NCI-H446 (cell line): ENCODE measurements at places on chromosomes 12 and 14.
A peak's percentile ranks its signal among the peaks of the same experiment; 100 is the strongest.

GRCh38 chr14:94498215-94498614, 11.1 kb downstream of the SERPINA12 start:
- no peak for DNase-seq

DNA sequence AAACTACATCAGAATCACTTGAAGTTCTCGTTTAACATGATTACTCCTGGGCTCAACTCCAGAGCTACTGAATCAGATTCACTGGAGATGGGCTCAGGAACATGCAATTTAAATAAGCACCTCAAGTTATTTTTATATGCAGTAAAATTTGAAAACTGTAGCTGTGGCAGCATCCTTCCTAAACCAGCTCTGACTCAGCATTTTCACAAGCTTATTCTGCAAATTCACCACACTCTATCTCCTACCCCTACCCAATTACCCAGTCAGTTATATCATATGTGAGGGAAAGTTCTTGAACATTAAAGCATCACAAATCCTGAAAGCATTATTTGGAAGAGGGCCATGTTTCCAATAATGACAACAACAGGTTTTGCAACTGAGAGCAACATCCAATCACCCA, 24.2 kb upstream of the LRRC9 start:
- DNase-seq, result no peak

- no peak for DNase-seq
These were observed 22.9 kb downstream of the DICER1 start for GRCh38 chr14:95134304-95134933.

GRCh38 chr12:26773313-26774104, 59.5 kb downstream of the ITPR2 start:
- no peak for DNase-seq

GRCh38 chr12:70598467-70599193, 38.6 kb downstream of the PTPRB start:
- DNase-seq, result no peak

DNA sequence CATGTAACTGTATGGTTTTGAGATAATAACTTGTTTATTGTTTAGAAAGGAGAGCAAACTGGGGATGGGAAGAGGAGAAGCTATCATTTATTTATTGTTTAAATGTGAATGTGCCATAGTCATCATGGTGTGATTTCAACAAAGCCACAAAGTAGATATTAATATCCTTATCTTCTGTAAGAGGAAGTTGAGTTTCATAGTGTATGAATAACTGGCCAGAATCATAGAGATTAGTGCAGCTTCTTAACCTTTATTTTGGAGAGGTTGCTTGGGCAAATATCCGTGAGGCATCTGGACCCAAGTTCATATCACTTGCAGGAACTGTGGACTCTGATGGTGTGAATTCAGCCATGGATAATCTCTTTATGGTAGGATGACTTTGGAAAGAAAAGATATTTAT, 26.8 kb upstream of the LYZ start:
- no peak for DNase-seq

DNA sequence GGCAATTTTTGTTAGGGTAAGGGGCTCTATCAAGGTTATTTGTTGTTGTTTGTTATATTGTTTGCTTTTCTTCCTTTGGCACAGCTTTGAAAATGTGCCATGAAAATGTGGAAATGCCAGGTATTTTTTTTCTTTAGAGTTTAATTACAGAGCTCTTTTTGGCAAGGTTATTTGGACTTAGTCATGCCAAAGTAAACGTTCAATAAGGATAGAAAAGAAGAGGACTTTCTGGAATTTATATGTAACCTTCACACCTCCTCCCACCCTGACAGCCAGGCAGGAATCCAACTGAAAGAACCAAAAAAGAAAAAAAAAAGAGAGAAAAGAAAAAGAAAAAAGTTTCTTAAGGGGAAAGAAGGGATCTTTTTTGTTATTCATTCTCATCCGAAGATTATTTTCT, 217.8 kb downstream of the KITLG start:
- no peak for DNase-seq

GRCh38 chr12:113197518-113198077, 12.1 kb downstream of the RITA1 start:
- DNase-seq, result no peak

DNA sequence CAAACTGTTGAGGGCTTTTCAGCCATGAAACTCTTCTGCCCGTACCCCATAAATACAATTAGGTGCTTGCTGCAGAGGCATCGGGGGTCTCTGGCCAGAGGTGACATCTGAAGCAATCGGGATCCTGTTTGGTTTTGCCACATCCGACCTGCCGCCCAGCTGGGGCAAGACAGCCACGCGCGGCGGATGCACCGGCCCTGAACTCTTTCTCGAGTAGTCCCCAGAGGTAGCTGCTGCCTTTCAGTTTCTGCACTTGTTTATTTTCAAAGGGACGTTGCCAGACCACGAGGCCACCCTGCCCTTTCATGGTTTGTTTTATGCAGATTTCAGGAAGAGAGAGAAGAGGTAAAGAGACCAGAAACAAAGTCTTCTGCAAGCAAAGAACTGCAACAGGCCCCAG, 10.6 kb upstream of the MLXIP start:
- no peak for DNase-seq

DNA sequence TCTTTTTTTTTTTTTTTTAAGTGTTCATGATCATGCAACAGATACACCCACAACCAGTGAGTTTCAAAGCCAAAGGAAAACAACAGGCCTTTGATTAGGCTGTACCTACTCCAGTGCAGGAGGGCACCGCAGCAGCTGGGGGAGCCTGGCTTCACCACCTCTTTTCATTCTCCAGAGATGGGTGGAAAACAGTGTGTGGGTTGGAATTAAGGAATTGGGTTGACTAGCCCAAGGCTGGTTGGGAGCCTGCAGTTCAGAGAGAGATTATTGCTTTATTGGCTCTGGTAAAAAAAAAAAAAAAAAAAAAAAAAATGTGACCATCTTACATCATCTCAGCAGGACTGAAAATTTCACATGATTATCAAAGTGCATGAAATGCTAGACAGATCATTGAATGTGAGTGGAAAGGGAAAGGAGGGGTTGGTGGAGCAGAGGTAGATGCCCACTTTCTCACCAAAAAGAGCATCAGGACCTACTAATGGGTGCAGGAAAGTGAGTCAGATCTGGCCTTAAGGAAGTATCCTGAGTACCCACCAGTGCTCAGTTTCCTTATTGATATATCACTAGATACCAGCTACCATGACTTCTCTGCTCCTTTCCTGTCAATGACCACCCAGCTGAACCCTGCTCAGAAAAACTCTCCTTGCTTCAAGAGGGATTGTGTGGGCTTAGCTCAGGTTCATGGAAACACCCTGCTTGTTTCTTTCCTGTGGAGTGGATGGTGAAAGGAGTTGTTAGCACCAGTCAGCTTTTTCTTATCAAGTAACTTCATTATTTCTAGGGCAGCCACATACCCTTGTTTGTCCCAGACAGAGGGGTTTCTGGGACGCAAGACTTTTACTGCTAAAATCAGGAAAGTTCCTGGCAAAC, 54.8 kb upstream of the DYRK2 start:
- DNase-seq, result no peak

GRCh38 chr12:73225941-73226340, 953.8 kb downstream of the TRHDE start:
- no peak for DNase-seq

- DNase-seq, result no peak
These were observed 4.0 kb upstream of the MYRFL start for GRCh38 chr12:69821032-69821455.

DNA sequence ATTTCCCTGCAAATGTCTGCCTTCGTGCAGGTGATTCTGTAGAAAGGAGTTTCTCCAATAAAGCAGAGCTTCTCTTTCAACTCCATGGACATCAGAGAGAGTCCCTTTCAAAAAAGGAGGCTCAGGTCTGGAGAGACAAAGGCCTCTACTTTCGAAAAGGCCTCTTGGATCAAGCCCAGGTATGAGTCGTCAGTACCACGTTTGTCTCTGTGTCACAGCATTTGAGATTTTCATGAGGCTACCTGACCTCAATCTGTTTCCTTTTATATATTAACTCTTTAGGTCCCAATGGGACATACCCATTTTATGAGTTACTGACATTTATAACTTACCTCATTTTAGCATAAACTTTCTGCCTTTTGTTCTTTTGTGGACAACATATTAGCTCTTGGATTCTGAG, 290.8 kb downstream of the RPAP3 start:
- no peak for DNase-seq

DNA sequence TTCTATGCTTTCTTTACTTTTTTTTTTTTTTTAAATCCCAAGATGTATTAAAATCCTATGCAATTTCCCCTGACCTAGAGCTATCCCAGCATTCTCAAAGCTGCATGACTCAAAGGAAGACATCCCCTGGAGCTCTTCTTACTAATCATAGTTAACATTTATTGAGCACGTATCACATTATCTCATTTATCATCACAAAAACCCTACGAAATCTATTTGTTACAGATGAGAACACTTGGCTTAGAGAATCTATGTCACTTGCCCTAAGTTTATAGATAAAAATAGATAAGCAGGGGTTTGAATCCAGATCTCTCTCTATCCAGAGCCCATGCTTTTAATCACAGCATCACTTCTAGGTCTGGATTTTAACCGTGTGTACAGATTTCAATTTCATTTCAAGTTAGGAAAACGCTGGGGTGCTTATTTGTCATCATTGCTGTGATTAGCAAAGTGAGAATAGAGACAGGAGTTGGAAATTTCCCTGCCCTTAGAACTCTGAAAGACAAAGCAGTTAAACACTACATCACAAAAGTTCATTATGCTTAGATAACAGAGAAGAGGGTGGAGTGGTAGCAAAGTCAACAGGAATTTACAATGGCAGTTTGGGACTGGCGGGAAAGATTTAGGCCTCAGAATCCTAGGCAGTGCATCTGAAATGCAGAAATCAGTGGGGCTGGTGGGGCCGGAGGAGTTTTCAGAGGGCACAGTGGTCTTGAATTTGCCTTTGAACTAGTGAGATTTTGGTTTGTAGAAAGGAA, 177.7 kb upstream of the FRMD6 start:
- DNase-seq, result no peak

- no peak for DNase-seq
These were observed 61.4 kb downstream of the SEL1L start for GRCh38 chr14:81472096-81472800.

DNA sequence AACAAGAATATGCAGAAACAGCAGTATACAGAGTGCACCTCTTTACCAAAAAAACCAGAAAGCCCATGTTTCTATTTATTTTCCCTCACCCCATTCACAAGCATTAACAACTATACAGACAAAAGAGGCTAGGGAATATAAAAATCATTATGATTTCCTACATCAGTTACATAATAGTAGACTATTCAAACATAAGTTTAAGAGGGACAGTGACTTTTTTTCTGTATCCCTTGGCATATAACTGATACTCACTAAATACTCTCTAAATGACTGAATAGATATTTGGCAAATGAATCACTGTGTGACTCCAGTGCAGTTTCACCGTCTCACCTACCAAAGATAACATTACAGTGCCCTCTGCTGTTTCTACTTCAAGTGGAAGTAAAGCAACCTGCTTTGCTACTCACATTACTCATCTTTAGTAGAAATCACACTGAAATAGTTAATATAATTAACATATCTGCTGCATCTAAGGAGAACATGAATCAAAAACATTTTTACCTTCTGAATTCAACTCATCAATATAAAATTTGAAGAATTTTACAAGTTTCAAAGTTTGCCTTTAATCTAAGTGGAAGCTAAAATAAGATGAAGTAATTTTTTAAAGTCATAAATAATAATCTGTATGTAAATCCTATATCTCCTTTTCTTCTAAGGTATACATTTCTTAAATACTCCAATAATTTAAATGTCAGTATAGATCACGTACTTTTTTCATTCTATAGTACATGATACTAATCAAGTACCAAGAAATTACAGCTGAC, 103.8 kb downstream of the OSBPL8 start:
- peak; percentile 7 for DNase-seq

- DNase-seq, result no peak
These were observed 9.4 kb upstream of the CCDC175 start for GRCh38 chr14:59585891-59586554.

- no peak for DNase-seq
These were observed 23.1 kb upstream of the PWP1 start for GRCh38 chr12:107662484-107662883.

- no peak for DNase-seq
These were observed 25.1 kb downstream of the ADGRD1 start for GRCh38 chr12:130978785-130979184.

GRCh38 chr14:97025722-97026121, 228.5 kb downstream of the VRK1 start:
- no peak for DNase-seq

DNA sequence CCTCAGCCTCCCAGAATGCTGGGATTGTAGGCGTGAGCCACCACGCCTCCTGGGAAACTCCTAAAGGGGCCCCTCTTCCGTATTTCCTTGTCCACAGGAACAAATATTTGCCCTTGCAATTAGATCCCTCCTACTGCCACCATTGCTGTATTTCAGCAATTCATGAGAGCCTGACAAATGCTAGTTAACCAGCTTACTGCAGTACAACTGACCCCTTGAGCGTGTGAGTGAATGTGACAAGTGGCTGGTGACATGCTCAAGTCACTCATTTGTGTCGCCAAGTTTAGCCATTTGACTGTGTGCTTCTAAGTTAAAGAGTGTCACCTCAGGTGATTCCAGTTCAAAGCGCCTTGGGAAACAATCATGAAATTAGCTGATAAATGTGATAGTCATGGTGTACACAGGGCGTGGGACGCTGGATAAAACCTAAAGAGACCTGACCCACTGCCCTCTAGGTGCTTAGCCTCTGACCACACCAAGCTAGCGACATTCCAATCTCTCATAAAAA, 56.1 kb upstream of the MAP1LC3B2 start:
- DNase-seq, result no peak

DNA sequence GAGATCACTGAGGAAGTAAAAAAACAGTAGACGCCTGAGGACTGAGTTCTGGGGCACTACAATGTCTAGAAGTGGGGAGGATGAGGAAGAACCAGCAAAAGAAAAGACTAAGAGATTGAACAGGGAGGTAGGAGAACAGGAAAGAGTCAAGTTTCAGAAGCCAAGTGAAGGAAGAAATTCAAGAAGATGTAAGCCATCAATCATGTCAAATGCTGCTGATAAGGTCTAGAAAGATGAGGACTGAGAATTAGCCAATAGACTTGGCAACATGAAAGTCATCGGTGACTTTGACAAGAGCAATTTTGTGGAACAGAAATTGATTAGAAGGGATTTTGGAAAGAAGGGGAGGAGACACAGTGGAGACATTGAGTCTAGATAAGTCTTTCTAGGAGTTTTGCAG, 54.8 kb upstream of the CRY1 start:
- DNase-seq, result no peak

GRCh38 chr12:1350055-1350933, 244.1 kb downstream of the FBXL14 start:
- no peak for DNase-seq

- no peak for DNase-seq
These were observed 37.3 kb downstream of the SIX4 start for GRCh38 chr14:60686865-60687264.

DNA sequence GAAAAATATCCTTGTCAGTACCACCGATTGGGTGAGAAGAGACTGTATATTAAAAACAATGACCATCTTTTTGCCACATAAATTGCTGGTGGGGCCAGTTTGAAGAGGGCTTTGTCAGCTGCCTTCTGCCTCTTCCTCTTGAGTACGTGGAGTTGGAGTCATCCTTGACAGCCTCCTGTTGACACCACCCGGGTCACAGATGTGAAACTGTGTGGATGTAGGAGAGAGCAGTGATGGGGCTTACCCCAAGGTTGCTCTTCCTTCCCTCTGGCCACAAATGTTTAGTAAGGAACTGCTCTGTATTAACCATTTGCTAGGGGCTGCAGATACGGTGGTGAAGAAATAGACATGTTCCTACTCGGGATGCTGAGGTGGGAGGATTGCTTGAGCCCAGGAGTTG, 12.2 kb downstream of the PTPN11 start:
- no peak for DNase-seq
